ENCODE measurements at places on chromosomes 11 and 22.

DNA sequence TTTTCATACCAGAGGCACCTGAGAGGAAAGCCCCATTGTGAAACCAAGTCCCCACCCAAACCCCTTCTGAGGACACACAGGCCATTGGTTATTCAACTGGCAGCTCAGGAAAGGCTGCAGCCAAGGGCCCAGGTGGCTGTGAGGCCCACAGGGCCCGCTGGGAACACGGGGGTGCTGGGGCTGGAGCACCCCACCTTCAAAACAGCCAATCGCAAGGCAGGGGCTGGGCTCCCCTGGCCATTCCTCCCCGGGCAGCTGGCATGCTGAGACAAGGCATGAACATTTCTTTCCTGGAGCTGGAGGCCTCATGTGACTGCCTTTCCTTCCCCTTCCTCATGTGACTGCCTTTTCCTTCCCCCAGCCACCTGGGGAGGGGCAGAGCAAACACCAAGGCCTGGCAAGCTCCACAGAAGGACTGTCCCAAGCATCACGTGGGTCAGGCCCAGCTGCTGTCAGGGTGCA lies 76.9 kb downstream of the PIWIL3 start:
- DNase-seq: no peak

GRCh38 chr22:47547239-47547661 lies 784.8 kb downstream of the TBC1D22A start:
- DNase-seq: no peak

DNA sequence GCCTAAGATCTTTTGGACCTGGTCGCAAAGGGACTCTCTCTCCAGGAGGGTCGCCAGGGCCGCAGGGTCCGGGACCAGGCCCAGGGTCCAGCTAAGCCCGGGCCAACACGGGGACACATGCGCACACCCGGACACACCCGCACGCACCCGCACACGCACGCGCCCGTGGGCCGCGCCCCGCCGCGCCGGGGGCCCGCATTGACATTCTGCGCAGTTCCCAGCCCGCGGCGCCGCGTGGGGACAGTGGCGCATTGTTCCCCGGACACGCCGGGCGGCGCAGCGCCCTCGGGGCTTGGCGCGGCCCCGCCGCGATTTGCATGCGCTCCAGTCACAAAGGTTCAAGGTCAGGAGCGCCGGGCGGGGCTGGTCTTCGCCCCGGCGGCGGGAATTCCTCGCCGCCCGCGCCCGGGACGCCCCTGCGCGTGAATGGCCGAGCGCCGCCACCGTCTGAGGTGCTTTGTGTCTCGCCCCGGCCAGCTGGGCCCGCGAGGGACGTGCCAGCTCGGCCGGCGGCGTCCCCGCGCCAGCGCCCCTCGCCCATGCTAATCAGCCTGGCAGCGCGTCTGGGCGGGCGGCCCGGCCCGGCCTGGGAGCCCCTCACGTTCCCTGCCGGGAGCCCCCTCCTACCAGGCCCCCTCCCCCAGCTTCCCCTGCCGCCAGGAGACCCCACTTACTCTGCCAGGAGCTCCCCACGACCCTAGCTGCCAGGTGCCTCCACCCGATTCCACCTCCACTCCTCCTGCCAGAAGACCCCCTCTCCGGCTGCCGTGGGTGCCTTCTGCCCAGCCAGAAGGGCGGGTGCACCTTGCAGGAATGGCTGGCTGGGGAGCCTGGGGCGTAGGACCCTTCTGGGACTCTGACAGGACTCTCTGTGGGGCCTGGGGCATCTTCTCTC lies 50.5 kb upstream of the WNT7B start:
- DNase-seq: no peak

- DNase-seq: no peak
These were observed 8.2 kb downstream of the UPB1 start for GRCh38 chr22:24503137-24503842.

- DNase-seq: no peak
These were observed 389 bp upstream of the CASP12 start for GRCh38 chr11:104898685-104899013.

DNA sequence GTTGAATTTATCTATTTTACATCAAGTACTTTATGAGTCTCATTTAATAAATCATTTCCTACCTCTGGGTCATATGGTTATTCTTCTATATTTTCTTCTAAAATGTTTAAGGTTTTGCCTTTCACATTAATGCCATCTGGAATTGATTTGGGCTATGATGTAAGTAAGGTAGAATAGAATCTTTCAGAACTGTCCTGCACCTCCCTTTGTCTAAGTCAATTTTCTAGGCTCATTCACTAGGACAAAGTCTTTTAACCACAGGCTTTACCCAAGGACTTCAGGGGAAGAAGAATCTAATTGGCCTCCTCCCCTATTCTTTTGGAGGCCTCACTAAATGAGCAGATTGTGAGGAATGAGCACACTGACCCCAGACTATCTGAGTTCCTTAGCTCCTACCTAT lies 146.0 kb downstream of the BBOX1 start:
- no peak for DNase-seq

DNA sequence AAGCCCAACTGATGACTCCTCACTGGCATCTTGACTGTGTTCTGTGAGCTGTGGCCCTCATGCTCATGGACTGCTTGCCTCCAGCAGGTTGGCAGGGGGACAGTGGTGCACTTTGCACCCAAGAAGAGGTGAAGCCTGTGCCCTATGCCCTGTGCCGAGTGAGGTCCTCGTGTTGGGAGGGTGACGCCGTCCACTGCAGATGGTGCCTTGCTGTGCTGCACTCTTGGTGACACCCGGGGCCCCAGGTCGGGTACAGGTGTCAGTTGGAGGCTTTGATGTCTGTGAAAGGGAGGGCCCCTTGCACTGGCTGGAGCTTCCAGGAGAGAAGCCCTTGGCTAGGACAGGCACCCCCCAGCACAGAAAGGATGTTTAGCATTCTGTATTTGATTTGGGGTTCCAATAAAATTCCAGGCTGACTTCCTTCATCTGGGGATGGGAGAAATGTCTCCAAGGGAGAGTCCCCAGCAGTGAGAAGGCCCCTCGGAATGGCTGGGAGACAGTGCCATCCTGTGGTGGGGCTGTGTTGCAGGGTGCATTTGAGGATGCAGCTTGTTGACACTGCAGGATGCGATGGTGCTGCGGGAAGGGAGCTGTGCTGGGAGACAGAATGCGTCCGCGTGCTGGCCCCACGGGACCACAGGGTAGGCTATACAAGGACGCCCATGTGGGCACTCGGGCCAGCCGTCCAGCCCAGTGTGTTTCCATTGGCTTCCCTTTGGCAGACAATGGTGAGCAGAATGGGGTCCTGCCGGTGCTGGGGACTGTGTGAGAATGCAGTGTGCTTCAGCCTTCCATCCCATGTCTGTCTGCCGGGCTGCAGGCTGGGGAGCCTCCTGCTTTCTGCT lies 2.5 kb upstream of the ZDHHC8 start:
- no peak for DNase-seq

DNA sequence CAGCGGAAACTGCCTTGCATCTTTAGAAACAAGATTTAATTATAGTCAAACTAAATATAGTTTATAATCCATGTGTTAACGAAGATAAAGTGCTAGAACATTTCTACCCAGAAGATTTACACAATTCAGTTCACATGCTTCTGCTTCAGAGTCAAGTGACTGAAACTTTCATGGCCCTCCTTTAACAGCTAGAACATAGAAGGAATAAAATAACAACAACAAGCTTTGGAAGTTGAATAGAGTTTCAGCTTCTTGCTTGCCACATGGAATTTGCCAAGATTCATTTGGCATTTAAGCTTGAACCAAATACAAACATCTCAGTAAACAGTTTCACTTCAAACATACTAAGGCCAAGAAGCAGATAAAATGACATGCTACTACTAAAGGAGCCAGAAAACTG lies 676.3 kb upstream of the ANO3 start:
- DNase-seq: no peak

- no peak for DNase-seq
These were observed 27.2 kb upstream of the PPARA start for GRCh38 chr22:46122980-46123693.

DNA sequence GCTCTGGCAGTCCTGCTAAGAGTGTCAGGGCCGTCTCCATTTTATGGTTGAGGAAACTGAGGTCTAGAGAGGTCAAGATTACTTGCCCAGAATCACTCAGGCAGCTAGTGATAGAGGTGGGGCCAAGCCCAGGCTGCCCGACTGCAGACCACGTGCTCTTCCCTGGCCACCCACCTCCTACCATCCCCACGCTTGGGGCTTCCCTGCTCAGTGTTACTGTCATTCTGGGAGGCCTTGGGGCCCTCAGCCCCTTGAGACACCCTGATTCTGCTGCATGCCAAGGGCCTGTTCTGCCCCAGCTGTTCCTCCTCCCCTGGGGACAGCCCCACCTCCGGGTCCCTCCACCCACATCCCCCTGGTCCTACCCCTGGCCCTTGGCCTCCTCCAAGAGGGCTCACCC lies 17.2 kb upstream of the TAB1 start:
- no peak for DNase-seq

- no peak for DNase-seq
These were observed 936.5 kb downstream of the TBC1D22A start for GRCh38 chr22:47698906-47699305.

GRCh38 chr11:126585774-126586491 lies 230.4 kb downstream of the ST3GAL4 start:
- peak; percentile 77 for DNase-seq

DNA sequence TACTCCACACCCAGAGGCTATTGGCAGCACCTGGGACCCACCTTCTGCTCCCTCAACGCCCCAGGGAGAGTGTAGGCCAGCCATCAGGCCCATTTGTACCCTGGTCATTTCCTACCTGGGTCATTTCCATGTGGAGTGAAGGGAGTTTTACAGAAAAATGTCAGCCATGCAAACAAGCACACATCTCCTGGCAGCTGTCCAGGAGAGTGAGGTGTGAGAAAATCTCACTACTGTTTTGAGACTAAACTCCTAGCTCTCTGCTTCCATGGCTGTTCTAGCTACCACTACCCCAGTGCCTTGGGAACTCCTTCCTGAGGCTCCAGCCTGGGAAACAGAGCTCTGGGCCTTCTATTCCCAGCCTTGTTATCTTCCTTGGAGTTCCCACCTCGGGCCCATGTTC lies 2.8 kb upstream of the TMPRSS13 start:
- no peak for DNase-seq

DNA sequence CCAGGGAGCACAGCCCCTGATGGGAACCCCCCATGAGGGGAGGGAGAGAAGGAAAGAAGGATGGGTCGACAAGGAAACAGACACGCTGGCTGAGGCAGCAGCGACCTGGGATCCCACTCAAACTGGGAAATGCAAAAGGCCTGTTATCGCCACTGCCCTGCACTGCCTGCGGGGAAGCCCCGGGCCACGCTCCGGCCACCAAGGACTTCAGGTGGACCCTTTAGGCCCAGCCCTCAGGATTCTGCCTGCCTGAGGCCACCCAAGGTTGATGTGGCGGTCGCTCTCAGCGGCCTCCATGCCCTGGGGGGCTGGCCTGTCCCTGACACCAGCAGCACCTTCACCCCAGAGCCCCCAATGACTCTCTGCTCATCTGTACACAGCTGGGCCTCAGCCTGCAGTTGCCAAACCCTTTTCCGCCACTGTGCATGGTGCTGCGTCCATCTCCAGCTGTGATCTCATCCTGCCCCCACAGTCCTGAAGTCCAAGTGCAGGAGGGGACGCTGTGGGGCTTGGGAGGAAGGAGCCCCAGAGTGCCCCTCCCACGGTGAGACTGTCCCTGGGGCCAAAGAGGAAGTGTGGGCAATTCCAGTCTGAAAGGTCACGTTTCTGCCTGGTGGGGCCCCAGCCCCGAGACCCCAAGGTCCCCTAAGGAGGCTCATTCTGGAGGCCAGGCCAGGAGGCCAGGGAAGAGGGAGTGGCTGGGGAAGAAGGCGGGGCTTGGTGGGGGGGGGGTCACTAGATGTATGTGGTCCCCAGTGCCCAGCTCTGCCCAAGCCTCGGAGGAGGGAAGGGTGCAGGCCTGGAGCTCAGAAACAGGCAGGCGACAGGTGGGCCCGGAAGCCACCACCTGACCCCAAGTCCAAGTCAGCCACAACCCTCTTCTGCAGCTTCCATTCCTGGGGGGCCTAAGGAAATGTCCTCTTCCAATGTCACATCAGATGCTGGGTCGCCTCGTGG lies 31.6 kb downstream of the OSBPL5 start:
- peak; percentile 13 for DNase-seq

GRCh38 chr11:70654016-70654415 lies 255.7 kb downstream of the CTTN start:
- no peak for DNase-seq

- DNase-seq: no peak
These were observed 15.4 kb upstream of the MTNR1B start for GRCh38 chr11:92954003-92954402.

- no peak for DNase-seq
These were observed 17.8 kb upstream of the RAPSN start for GRCh38 chr11:47466701-47467250.

- DNase-seq: no peak
These were observed 53.6 kb downstream of the SYT13 start for GRCh38 chr11:45232341-45233080.

- DNase-seq: no peak
These were observed 128.4 kb downstream of the TBC1D22A start for GRCh38 chr22:46890819-46891218.

DNA sequence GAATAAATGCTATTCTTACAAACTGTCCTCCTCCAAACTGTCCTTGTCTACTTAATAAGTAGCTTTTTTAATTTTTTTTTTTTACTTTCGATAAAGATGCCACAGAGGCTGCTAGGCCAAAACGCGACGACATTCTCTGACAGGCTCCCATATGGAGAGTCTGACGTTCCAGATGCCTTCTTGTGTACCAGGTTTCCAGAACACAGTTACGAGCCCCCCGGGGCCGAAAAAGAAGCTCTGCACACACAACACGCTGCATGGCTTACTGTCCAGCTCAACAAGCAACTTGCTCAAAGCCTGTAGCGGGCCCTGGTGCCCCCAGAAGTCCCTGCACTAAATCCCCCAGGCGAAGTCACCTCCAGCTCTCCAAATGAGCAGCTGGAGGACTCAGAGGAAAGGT lies 39.3 kb downstream of the LARGE1 start:
- DNase-seq: no peak

DNA sequence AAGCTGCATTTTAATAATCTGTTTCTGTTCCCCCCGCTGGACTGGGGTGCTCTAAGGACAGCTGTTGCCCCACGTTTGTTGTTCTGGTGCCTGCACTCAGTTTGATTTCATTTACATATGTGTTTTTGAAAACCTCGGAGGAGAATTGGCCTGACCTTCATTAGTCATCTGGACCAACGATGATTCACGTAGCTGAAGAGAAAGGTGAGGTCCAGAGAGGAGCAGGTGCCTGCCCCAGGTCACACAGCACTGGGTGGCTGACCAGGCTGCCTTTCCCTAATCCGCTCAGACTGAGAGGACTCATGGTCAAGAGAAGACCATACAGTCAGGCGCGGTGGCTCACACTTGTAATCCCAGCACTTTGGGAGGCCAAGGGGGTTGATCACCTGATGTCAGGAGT lies 3.8 kb downstream of the CSDC2 start:
- DNase-seq: no peak
